ENCODE measurements at places on chromosomes 12 and 14.

DNA sequence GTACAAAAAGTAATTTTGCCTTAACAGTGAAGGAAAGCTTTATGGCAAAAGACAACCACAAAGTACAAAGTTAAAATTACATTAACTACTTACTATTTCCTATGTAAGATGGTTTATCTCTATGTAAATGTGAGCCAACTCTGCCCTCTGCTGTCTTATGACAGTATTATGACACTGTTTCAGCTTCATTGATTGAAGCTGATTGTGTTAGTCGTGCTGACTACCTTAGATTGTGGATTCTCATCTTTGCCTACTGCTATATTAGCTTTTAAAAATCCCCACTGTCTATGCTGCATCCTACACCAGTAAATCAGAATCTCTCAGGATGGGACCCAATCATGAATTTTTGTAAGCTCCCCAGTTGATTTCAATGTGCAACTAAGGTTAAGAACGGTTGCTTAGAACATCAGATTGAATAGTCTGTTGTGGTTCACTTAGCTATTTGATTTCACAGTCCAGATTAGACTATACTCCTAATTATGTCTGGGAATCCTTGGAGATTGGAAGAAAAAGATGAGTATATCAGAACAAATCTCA is 12.2 kb upstream of the SPTB start:
- no peak for DNase-seq

- no peak for DNase-seq
These were observed 76.9 kb downstream of the ATF7IP start for GRCh38 chr12:14442221-14442881.

DNA sequence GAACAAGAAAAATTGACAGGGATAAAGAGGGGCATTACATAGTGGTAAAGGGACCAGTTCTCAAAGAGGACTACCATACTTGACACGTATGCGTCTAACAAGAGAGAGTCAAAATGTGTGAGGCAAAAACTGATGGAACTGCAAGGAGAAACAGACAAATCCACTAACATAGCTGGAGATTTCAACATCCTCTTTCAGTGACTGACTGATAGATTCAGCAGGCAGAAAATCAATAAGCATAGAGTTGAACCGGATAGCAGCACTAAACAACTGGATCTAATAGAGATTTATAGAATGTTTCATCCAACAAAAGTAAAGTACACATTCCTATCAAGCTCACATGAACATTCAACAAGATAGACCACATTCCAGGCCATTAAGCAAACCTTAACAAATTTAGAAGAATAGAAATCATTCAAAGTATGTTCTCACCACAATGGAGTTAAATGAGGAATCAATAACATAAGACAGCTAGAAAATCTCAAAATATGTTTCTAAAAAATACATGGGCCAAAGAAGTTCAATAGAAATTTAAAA is 16.1 kb upstream of the CRACR2A start:
- DNase-seq = no peak

DNA sequence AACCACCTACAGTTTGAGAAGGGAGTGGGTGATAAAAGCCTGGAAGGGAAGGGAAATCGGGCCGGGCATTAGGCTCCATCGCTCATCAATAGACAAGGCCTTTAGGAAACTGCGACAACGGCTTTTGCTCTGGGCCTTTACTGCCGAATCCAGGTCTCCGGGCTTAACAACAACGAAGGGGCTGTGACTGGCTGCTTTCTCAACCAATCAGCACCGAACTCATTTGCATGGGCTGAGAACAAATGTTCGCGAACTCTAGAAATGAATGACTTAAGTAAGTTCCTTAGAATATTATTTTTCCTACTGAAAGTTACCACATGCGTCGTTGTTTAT is 261 bp upstream of the RNU7-1 start:
- DNase-seq = no peak

DNA sequence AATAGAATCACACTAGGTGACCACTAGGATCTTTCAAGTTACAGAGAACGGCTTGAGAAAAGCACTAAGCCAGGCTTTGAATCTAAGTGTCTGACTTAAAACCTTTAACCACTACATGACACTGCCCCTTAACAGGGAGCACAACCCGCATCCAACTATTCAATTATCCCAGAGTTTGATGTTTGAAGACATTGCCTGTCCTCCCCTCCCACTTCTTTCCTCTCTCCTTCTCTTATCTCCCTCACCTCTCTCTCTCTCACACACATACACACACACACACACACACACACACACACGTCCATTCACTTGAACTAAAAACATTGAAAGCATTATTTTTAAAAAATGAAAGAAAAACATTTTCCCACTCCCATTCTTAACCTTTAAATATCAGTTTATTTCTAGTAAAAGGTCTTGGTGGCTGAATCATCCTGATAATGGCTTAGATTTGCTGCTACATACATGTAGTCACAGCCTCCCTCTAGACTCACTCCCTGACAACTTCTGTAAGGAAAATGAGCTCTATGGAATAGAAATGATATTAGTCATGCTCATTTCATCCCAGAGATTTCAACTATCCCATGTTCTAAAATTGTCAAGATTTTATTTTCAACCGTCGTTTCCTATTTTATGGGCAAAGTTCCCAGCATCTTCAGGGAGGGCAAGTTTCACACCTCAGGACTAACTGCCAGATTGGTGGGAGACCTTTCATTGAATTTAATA is 53.5 kb upstream of the RAP1B start:
- no peak for DNase-seq

DNA sequence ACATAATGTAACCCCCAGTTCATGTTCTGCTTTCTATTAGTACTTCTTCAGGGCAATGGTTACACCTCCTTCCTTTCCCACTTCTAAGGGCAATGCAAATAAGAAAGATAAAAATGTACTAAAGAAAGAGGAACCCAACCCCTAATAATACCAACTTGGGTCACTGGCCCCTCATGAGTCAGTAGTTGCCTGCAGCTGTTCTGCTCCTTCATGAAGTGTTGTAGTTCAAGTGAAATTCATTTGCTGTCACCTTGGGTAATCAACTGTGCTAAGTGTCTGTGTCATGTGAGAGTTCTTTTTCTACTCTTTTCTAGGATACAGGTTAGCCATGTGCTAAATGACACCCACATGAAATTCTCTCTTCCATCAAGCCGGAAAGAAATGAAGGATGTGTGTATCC is 91.8 kb downstream of the PLXNC1 start:
- no peak for DNase-seq

DNA sequence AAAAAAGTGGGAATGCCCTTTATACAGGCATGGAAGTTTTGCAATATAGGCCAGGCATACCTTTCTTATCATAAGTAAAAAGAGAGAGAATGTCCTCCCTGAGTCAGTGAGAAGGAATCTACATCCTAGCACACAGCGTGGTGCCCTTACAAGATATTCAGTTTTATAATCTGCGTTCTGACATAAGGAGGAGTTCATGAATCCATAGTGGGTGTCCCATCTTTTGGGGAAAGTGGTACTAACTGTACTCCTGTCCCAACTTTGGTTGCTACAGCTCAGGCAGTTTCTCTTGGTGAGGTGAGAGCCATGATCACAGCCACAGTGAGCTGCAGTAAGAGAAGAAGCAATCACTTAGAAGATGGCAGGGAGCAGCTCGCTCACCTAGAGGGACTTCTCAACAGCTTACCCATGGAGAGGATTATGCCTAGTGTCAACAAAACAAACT is 332.9 kb downstream of the BCAT1 start:
- no peak for DNase-seq

DNA sequence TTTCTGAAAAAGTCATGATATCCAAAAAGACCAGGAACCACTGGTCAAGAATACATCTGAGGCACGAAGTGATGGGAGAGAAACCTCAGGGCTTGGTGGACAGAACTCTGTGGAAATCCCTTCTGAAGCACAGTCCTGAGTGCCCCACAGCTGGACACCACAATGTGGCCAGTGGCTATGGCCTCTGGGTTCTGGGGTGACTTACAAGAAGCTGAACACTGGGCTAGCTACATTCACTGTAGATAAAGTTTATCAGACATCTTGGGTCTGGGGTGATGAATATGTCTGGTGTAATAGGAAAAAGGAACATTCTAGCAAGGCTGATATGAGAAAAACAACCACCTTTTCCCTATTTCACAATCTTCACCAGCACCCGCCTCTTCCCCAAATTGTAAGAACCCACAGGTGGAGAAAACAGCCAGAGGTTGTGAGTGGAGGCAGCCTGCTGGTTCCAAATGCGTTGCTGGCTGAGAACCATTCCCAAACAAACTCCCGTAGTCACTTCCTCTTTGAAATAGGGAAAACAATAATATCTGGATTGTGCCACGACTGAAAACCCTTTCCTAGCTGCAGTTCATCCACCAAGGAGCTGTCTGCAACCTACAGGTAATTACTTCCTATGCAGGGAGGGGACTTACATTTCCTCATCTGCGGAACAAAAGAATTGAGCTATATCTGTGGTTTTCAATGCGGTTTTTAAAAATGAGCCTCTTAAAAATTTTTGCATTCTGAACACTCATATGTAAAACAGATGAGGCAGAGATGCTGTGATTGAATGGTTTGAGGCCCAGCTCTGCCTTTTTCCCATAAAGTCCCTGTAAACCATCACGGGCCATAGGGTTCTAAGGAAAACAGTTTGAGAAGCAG is 193.6 kb downstream of the SLC41A2 start:
- DNase-seq = no peak

- no peak for DNase-seq
These were observed 192.0 kb upstream of the HMGA2 start for GRCh38 chr12:65632131-65632855.

GRCh38 chr14:20989471-20989786 is 351 bp upstream of the METTL17 start:
- DNase-seq = no peak

DNA sequence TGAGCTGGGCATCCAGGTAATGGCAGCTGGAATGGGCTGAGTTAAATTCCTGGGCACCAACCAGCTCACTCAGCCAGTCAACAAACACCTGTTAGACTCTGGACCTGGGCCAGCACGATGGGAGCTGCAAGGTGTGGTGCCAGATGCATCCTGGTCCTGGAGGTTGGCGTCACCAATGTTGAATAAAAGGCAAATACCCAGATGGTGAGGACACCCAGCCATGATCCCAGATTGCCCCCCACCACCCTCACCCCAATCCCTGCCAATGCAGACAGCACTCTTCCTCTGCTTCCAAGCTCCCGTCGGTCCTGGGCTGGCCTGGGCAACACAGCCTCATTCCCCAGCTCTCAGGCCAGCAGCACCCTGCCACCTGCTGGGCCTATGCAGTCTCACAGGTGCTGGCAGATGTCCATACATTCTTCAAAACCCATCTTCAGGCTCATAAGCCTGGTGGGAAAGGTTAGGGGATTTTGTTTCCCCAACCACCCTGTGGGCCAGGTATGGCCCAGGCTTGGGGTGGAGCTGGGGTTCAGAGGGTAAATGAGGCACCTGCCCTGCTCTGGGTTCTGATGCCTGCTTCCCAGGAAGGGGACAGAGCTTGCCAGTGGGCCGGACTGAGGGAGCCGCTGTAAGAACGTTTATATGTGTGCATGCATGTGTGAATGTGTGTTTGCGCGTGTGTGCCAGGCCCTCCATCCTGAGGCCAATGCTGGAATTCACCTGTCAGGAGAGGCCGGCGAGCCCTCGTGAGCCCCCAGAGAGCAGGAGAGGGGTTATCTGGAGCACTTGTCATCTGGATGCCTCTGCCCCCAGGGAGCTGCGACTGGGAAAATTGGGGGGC is 58.0 kb downstream of the LGMN start:
- DNase-seq = no peak

- no peak for DNase-seq
These were observed 4.6 kb downstream of the SERPINA1 start for GRCh38 chr14:94383777-94384176.

DNA sequence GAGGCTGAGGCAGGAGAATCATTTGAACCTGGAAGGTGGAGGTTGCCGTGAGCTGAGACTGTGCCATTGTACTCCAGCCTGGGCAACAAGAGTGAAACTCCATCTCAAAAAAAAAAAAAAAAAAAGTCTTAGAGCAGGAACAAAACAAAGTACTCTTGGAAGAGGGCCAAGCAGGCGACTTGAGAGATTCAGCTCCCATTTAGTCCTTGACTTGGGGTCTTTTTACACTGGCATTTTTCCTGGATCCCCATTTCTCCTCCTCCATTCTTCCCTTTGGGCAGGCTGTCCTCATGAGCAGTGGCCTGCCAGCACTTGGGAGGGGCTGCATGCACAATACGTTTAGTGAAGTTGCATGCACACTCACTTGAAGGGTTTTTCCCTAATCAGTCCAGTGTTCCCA is 72.9 kb downstream of the C14orf132 start:
- no peak for DNase-seq

- no peak for DNase-seq
These were observed 75.2 kb downstream of the TMEM121 start for GRCh38 chr14:105601360-105602242.

DNA sequence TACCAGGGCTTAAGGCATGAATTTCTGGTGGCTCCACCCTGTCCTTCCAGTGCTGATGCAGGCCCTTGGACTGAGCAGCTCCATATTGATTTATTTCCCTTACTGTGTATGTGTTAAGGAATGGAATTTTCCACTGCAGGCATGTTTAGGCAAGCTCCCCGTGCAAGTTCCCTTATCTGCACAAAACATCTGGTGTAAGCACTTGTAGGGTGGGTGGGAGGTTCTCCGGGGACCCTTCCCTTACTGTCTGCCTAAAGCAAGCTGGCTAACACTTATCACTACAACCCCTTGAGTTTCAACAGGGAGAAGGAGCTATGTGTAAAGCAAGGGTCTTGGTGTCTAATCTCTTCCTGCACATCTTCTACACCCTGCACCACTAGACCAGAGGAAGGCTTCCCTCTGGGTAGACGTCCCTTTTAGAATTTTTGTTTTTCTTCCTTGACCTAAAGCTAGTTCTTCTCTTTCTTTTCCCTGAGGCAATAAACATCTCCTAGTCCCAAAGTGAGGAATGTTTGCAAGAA is 22.0 kb upstream of the DRAM1 start:
- DNase-seq = no peak

DNA sequence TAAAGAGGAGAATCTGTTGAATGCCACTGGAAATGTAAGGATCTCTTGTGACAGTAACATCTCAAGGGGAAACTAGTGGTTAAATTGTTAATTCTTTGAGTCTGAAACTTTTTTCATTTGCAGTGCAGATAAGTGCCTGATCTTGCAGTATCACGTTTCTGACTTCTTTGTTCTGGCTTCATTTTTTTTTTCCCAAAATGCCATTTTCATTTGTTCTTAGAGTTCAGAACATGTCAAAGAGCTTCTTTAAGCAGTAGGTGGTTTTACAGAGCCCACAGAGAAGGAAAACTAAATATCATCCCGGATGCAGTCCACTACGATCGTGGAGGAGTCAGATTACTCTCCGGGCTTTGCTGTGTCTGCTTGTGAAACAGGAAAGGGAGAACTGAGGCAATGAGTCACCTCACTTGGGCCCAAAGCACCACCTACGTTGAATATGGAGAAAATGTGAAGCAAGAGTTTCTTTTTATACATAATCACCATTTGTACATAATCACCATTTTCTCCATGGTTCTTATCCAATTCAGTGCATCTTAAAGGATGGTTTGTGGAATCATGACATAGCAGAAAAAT is 43.9 kb downstream of the HMGA2 start:
- DNase-seq = no peak

- no peak for DNase-seq
These were observed 12.5 kb downstream of the OTX2 start for GRCh38 chr14:56797569-56798446.

All from stimulated activated CD8-positive, alpha-beta memory T cell treated with anti-CD3 and anti-CD28 coated beads, Interleukin-7, amount 100 ng/mL, for 1 hour (primary cell).